Caudate nucleus (tissue), 63 donors: ENCODE measurements at places on chromosomes 5 and 9.

GRCh38 chr9:106503759-106504158 lies 359.2 kb upstream of the ZNF462 start:
- DNase-seq, result no peak

DNA sequence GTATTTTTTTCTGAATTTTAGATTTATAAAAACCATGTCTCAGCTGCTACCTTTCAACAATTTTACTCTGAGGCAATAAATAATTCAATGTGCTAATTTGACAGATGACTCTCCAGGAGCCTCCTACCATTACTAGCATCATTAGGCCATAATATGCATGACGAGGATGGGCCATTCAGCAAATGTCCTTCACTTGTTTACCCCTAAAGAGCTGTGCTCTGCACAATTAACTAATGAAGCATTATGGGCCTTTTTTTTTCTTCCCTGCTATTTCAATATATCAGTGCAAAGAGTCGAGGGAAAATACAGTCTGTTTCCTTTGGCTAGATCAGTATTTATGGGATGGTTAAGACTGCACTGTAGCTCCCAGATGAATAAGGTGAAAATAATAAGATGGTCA lies 627.2 kb downstream of the ISL1 start:
- no peak for DNase-seq

- DNase-seq, result no peak
Observed at GRCh38 chr9:84076384-84076783, 95.8 kb downstream of the RMI1 start.

- DNase-seq, result no peak
Observed at GRCh38 chr9:90607701-90608516, 34.7 kb downstream of the DIRAS2 start.

DNA sequence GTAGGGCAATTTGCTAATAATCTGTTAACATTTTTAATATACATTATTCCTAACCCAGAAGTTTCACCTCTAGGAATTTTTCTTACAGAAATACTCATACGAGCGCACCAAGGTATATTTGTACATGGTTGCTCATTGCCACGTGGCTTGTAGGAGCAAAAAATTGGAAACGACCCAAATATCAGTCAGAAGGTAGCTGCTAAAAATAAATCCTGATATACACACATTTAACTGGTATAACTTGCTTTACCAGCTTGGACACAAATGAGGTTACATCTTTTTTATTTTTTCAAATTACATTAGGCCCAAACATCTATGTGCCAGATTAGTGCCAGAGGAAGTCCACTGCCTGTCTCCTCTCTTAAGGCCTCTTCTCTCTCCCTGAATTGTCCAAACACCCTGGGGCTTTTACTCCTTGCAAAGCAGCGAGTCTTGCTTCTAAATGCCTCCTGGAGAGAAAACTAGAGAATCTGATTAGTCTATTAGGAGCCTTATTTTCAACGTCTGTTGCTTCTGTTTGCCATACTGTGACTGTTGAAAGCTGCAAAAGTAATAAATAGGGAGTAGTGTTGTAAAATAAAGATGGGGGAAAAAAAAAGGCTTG lies 92.0 kb upstream of the SSBP2 start:
- no peak for DNase-seq

DNA sequence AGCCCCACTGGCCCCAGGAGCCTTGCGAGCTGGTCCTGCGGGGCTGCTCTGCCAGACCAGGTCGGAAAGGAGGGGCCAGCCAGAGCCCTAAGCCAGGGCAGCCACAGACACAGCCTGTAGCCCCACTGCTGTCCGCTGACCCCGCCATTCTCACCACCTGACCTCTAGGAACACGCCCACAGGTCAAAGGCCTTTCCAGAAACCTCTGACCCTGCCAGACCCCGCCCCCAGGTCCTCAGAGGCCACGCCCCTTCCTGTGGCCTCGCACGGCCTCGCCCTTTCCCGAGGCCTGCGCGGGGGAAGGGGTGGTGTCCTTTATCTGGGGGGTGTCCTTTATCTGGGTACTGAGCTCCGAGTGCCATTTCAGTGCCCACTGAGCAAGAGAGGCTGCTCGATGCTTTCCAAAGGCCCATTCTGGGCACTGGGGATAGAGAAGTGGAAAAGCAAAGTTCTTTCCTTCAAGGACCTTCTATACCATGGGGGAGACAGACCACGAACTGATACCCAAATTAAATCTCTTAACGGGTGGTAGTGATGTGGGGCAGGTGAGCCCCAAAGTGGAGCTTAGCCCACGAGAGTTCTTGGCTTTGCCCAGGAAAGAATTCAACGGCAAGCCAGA lies 46.5 kb downstream of the P4HA2 start:
- no peak for DNase-seq

DNA sequence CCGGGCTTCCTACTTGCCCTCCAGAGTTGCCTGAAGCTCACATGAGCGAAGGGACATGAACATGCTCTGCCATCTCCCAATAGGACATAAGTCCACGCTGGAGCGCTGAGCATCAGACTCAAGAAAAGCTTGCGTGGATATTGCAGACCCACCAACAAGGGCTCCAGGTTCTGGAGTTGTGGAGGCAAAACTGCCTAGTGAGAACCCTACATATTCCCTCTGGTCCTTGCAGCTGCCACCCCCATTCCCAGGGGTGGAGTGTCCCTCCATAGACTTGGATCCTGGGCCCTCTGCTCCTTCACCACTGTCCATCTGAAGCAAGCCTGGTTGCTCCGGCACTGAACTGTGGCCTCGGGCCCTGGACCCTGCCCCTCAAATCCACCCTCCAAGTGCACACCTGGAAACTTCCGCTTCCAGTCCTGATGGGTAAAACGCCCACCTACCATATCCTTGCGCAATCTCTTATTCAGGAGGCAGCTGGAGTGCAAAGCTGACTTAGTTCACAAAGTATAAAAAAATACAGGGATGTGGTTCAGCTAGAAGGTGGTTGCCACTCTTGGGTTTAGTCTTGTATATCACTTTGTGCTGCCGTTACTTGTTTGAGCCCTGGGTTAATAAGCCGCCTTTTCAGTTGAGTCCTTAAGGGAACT lies 28.0 kb downstream of the HRH2 start:
- DNase-seq, result no peak

DNA sequence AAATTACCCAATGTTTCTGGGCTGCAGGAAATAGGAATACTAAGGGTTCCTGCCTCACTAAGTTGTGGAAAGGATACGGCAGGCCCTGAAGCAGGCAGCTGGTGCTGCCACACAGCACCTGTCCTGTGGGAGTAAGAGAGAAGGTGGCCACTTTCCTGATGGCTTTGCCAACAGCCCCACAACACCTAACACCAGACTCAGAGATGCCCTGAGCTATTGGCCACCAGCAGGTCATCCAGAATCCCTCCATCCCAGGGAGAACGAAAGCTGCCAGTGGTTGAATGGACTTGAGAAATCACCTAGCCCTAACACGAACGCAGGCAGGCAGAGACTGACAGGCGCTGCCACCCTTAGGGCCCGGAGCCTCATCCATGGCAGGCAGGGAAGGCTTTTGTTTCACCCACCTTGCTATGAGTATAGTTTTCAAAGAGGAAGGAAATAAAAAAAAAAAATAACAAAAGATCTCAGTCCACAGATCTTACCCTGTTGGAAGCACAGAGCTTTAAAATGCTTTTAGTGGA lies 82.2 kb downstream of the DCP2 start:
- no peak for DNase-seq

- no peak for DNase-seq
Observed at GRCh38 chr5:134111741-134112647, 2.5 kb upstream of the TCF7 start.
